AML-193 (cell line): ENCODE measurements at places on chromosomes 2 and 18.

- DNase-seq, result no peak
Observed at GRCh38 chr18:57533006-57533867, 53.3 kb downstream of the FECH start.

- DNase-seq, result no peak
Observed at GRCh38 chr18:59593291-59593717, 103.9 kb downstream of the CCBE1 start.

DNA sequence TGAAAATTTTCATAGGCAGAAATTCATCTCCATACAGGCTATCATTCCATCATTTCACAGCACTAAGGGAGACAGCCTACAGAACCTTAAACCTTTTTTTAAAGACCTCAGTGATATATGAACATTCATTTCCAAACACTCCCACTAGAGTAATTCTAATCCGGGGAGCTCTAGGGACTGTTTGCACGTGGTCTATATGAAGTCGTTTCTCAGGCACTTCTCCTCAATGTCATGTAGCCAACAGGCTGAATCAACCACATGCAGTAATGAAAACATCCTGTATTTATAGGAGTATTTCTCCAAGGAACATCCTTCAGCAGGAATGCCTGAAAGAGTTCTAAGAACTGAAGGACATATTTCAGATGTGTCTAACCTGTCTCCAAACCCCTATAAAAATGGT is 97.3 kb upstream of the CREB1 start:
- no peak for DNase-seq

DNA sequence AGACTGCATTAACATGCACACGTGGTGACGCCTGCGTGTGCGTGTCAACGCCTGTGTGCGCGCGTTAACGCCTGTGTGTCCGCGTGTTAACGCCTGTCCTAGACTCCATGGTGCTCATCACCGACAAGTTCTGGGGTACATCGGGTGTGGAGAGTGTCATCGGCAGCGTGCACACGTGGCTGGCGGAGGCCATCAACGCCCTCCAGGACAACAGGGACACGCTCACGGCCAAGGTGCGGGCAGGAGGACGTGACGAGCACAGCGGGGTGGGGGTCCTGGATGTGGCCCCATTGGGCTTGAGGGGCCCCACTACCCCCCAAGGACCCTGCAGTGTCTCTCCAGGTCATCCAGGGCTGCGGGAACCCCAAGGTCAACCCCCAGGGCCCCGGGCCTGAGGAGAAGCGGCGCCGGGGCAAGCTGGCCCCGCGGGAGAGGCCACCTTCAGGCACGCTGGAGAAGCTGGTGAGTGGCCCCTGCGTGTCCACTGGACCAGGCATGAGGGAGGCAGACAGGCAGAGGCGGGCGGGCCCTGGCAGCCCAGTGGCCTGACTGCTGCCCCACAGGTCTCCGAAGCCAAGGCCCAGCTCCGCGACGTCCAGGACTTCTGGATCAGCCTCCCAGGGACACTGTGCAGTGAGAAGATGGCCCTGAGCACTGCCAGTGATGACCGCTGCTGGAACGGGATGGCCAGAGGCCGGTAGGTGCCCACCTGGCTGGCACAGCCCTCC is 29.2 kb downstream of the GPC1 start:
- no peak for DNase-seq

DNA sequence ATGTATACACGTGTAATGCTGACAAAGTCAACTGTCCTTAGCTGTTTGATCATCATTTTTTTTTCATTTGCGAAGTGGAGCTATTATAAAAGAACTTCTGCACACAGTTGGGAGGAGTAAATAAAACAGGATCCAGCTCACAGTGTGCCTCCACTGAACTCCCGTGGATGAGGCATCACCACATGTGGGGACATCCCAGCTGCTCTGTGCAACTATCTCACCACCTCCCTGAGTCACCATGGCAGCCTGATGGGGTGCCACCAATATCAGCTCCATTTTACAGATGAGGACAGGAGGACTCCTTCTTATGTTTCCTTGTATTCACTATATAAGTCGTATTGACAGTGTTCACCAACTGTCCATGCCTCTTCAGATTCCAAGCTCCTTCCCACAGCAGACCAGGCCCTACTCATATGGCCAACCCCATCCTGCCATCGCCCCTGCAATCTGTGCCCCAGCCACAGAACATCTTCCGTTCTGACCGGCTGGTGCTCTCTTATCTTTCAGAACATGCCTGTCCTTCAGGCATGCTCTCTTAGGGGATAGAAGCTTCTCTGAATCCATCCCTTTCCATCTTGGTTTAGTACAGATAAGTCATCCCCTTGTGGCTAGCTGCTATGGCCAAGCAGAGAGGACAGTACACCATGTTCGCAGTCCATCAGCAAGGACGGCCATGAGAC is 288.1 kb downstream of the RNF144A start:
- no peak for DNase-seq

DNA sequence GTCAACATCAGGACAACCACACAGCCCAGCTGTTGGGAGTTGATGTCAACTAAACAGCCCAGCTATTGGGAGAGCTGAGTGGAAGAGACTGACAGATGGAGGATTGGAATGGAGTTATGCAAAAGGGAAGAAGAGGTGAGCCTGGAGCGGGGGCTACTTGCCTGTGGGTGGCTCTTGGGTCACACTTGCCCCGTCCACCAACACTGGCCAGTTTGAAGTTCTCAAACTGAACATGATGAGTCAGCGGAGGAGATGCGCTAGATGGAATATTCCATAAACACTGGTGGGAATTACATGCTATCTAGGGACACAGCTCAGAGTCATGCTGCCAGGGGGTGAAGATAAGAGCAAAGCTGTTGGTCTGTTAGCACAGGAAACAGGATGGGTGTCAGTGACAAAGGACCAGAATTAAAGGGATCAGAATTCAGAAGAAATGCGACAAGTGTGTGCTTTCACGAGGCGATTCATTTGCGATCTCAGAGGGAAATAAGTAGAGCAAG is 33.2 kb upstream of the AGAP1 start:
- DNase-seq, result no peak

DNA sequence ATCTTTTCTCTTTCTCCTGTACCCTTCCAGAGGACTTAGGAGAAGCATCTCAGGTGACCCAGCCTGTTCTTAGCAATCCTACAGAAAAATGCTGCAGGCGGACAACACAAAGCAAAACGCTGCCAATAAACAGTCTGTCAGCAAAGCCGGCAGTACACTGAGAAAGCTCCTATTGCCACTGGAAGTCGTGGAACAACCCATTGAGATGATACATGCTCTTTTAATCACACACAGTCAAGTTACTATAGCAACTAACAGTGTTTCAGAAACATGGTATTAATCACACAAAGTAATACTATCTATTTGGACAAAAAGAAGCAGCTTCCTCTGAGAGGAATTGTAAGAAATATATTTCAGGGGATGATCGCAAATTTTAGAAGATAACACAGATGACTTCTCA is 10.5 kb downstream of the CTLA4 start:
- no peak for DNase-seq

GRCh38 chr2:222946700-222947287 is 86.0 kb downstream of the ACSL3 start:
- no peak for DNase-seq

DNA sequence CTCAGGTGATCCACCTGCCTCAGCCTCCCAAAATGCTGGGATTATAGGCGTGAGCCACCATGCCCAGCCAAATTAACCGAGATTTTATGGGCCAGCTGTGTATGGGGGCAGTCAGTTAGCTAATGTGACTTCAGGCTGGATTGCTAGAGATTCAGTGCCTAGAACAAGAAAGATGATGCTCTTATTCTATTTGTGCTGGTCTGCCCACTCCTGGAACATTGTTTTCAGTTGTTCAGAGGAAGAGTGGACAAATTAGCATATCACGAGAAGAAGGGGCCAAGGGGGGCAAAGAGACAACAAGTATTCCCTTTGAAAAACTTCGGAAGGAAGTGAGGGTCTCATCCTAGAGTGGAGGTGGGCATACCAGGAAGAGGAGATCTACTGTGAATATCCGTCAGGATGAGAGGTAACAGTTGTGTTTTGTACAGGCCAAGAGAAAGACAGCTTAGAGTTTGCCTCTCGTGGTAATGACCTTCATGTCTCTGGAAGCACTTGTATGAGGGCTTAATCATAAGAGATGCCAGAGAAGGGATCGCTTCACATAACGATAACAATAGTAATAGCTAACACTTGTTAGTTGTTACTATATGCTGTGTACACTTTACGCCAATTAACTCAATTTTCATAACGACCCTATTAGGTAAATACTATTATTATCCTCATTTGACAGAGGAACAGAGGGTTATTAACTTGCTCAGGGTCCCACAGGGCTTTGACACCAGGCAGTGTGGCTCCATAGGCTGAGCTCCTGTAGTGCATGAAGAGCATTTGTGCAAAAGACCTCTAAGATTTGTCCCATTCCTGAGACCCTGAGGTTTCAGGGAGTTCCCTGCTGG is 138.3 kb downstream of the DDX1 start:
- no peak for DNase-seq

GRCh38 chr2:213246497-213247281 is 37.6 kb upstream of the SPAG16 start:
- peak; percentile 37 for DNase-seq

GRCh38 chr2:44572196-44572900 is 210.6 kb downstream of the CAMKMT start:
- DNase-seq, result no peak

DNA sequence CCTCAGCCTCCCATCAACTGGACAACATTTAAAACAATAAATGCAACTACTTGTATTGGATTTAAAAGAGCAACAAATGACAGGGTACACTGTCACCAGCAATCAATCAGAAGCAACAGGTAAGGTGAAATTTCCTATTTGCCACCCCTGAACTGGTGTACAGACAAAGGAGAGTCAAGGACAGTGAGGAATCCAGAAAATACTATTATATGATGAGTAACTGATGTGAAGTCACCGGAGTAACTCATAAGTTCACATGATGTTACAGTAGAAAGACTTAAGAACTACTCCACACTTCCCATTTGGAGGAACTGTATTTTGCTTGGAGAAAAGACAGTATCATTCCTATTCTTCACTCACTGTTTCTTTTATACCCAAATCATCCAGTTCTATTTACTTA is 4.1 kb upstream of the STAT1 start:
- DNase-seq, result no peak

- DNase-seq, result no peak
Observed at GRCh38 chr18:22173221-22173927, 4.0 kb downstream of the GATA6 start.

- DNase-seq, result no peak
Observed at GRCh38 chr2:176169181-176169580, 12.1 kb downstream of the HOXD3 start.

GRCh38 chr2:188395903-188396689 is 104.4 kb downstream of the GULP1 start:
- no peak for DNase-seq

- no peak for DNase-seq
Observed at GRCh38 chr18:13269013-13269280, 50.4 kb downstream of the LDLRAD4 start.

DNA sequence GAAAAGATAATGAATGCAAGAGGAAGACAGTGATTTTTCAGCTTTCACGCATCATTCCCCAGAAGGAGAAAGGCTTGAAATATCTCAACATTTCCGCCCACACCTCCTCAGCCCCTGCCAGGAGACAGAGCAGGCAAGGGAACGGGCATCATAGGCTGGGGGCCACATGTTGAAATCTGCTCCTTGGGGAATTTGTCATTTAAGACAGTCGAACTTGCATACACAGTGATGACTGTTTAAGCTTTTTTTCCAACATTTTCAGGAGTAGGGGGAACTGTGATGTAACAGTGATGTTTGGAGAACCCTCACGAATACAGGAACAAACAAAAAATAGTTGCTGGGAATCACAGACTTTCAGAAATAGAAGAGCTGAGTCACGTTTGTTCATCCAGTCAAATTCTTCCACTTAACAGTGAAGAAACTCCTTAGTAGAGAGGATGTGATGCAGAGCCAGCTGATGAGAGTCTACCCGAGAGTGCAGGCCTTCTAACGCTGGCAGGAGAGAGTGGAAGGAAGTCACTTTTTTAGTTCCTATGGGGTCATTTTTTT is 266.8 kb downstream of the ALPK2 start:
- no peak for DNase-seq

DNA sequence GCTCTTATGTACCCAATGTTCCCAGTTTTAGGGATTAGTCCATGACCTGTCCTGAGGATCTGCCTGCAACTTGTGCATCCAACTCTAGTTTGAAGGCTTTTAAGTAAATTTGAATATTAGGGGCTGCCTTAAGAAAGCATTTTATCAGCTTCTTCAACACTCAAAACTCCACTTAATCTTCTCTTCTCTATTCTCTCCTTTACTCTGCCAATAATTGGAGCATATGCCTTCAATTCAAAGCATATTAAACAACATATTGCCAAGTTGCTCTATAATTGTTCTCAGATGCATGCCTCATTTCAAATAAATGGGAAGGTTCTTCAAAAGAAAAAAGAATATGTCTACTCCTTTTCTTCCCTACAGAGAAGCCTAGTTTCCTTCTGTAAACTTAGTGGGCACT is 84.8 kb upstream of the NCKAP5 start:
- no peak for DNase-seq

- DNase-seq, result no peak
Observed at GRCh38 chr18:13256444-13257305, 38.1 kb downstream of the LDLRAD4 start.

- DNase-seq, result no peak
Observed at GRCh38 chr2:77457665-77458064, 64.5 kb downstream of the LRRTM4 start.

DNA sequence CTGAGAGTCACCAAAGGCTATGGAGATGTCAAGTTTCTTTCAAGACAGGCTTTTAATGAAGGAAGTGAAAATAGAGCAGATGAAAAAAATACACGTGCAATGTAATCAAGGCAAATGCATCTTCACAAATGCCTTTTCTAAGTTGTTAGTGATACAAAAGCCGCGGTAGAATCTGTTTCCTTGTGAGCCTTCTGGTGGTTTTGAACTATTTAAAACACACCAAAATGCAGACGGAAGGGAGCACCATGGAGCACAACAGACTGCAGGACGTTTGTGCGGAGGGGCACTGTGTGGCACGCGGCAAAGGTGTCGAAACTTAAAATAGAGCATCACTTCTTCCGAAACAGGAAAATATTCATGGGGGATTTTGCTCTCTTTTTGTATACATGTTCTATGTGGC is 65.0 kb upstream of the BOD1L2 start:
- no peak for DNase-seq

GRCh38 chr2:134866498-134867099 is 28.2 kb downstream of the ACMSD start:
- no peak for DNase-seq

DNA sequence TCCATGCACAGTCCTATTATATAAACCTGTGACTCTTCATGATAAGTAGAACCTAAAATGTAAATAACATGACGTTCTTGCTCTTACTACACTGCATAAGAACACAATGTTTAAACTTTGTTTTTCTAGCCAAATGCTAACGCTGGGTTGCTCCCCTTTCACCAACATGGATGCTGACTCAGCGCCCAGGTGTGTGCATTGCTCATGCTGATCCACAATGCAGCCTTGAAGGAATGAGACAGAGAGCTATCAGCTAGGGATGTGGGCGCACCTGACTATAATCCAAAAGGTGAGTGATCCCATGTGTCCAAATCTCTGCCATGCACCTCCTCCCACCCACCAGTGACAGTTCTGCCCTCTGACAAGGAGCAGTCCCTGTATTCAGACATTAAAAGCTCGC is 235.0 kb downstream of the IRS1 start:
- no peak for DNase-seq

- DNase-seq, result no peak
Observed at GRCh38 chr2:46901611-46902010, 14.0 kb downstream of the MCFD2 start.

- DNase-seq, result no peak
Observed at GRCh38 chr2:6855860-6856547, 9.7 kb downstream of the CMPK2 start.

GRCh38 chr2:3170792-3171455 is 206.7 kb downstream of the EIPR1 start:
- no peak for DNase-seq
